Gastroesophageal sphincter (tissue), 4 donors: ENCODE measurements at places on chromosomes 11 and 22.

- no peak for ATAC-seq
Measured at GRCh38 chr11:73554671-73555320, 43.1 kb downstream of the FAM168A start.

DNA sequence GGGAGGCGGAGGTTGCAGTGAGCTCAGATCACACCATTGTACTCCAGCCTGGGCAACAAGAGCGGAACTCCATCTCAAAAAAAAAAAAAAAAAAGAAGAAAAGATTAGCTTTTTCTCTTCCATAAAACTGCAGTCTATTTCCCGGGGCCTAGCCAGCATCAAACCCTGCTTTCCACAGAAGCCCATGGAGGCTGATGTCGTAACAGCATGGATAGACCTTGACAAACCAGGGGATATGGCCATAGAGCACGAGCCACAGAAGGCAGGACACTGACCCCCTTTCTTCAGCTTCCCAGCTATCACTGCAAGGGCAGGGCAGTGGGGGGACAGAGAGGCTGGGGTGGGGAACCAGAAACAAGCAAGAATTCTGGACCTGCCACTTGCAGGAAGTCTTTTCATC, 21.5 kb downstream of the HPS4 start:
- ATAC-seq, result no peak

DNA sequence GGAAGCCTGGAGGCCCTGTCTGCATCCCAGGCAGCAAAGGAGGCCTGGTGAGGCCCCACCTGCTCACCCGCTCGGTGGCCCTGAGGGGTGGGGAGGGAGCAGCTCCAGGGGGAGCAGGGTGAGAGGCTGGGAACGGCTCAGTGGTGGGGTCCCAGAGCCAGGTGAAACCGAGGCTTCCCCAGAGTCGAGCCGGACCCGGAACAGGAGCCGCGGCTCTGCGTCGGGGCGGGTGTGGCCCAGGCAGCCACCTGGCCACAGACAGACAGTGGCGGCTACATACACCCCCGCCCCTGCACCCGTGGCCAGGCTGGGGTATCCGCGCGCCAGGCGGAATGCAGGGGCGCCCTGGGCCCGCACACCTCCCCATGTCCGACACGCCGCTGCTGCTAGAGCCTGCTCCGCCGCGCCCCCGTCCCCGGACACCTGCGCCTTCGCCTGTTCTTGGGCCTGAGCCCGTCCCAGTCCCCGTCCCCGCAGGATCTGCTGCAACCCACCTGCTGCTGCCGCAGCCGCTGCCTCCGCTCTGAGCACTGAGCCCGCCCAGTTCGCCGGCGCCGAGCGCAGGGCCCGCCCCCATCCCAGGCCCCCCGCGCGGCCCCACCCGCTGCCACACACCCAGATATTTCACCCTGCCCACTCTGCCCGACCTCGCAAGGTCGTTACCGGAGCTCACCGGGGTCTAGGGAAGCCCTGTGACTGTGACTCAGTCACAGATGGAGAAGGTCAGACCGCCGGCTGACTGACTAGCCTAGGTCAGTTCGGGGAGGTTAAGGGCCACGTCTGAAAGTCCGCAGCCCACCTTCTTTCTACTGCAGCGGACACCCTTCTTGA, at the start of gene SLC7A4:
Gene SLC7A4 (minus strand): TSS at position 525 of the 831 bp plus-strand sequence. CDS start 749 bp downstream, outside the sequence.
- ATAC-seq, result peak; percentile 34

DNA sequence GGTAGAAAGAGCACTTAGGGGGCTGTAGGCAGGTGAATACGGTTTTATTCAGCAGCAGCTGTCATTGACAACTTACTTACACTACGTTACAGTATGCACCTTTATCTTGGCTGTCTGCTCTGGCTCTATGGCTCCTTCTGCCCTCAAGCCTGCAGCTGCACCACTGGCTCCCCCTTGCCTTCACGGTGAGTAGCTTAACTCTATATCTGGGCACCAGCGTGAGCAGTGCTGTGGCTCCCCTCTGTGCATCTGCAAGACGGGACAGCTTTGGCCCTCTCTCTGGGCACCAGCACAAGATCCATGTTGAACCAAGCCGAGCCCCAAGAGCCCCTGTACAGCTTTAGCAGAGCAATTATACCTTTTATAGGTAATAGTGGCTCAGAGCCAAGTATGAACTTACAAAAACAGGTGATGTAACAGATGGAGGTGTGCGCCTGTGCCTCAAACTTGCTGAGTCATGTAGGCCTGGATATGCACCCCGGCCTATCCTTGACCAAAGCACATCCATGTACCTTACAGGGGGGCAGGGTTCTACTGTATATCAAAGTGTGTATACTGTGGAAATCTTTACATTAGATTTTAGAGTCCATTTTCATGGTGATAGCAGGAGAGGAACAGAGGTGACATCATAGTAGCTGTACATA, 96.9 kb upstream of the CTSC start:
- no peak for ATAC-seq

DNA sequence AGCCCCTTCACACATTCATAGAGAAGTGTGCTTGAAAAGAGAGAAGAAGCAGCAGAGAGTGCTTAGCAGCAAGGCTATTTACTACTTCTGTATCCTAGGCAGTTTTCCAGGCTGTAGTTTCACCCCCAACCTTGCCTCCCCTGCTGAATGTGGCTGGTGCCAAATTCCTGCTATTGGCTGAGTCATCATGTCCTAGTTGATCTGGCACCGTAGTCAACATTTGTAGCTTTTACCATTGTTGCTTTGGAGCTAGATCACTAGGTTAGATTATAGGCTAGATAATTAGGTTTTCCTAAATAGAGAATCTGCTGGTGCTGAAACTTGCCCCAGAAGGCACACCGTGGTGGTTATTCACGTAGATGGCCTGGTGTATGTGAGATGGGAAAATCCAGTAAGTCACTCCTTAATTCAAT, 32.7 kb downstream of the ARHGAP42 start:
- ATAC-seq, result peak; percentile 73
